Stimulated activated naive CD8-positive, alpha-beta T cell treated with anti-CD3 and anti-CD28 coated beads, Interleukin-15, Interleukin-2, amounts not matched to agents 100 U/mL and 50 U/mL, for 24 hours (primary cell): ENCODE measurements at places on chromosomes 4 and X.

DNA sequence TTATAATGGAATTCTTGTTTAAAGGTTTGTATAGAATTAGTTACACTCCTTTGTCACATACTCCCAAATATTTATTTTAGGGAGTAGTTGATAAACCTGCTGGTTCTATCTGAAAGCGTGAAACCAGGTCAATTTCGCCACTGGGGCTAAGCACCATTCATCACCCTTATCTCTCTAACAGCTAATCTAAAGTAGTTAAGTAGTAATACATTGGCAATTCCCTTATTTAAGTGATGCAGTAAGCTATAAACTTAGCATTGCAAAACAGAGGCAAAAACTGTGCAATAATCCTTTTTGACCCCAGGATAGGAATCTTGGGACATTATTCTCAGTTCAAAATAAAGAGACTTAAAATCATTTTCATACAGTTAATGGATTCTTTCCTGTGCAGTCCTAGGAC lies 33.7 kb upstream of the PTPN13 start:
- DNase-seq = no peak

GRCh38 chr4:139734201-139734874 lies 68.7 kb downstream of the MGST2 start:
- no peak for DNase-seq

DNA sequence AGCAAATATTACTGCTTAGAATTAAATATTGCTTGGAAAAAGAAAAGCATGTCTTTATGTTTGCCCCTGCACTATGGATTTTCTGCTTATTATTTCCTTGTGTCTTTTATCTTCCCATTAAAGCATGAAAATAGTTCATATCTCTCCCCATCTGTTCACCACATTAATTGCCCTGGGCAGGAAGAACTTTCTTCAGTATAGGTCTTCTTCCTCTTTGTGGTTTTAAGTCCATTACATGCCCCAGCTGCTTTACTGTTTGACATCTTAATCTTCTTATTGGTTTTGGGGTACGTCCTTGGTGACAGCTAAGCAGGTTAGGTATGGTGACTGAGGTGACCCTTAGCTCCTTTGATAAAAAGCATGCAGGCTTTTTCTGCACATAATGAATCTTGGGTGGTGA lies 157.3 kb downstream of the AASDH start:
- DNase-seq = no peak

GRCh38 chrX:118183606-118184005 lies 67.0 kb upstream of the KLHL13 start:
- no peak for DNase-seq

- no peak for DNase-seq
These were observed 147.2 kb upstream of the DIPK2B start for GRCh38 chrX:45347877-45348276.

DNA sequence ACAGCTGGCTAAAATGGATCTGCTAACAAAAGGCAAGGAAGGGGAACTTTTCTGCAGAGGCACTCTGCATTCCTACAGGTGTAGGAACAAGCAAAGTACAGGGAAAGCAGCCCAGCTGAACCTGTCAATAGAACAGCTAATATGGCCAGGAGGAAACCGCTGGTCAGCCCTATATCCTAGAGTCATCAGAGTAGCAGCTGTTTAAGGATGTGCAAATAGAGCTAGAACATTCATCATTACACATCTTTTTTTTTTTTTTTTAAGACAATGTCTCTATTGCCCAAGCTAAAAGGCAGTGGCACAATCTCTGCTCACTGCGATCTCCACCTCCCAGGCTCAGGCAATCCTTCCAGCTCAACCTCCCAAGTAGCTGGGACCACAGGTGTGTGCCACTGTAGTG lies 163.0 kb downstream of the BTC start:
- DNase-seq = no peak

DNA sequence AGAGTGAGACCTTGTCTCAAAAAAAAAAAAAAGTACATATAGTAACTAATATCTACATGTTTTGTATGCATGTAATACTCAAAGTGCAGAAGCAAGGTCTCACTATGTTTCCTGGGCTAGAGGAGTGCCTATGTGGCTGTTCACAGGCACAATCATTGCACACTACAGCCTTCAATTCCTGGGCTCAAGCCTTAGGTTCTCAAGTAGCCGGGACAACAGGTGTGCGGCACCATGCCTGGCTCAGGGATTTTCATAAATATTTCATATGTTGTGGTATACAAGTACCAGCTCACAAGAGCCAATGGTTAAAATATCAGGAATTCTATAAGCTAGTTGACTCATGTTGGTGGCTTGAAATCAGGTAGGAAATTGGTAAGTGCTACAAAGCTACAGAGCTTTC lies 94.8 kb downstream of the LARP7 start:
- no peak for DNase-seq

GRCh38 chr4:24772061-24772705 lies 23.2 kb upstream of the SOD3 start:
- DNase-seq = no peak

DNA sequence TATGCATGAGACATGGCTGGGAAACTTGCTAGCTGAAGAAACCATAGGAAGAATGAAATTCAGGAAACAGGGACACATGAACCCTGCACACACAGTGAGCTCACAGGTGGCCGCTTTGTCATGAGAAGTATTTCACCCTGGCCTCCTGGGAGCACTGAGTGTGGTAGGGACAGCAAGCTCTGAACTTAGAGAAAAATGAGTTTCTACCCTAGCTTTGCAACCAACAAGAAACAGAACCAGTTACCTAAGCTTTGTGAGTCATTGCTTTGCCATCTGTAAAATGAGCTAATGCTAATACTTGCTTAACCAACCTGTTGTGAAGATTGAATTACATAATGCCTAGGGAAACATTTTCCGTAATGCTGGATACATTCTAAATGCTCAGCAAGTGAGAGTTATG lies 206.6 kb upstream of the HS3ST1 start:
- no peak for DNase-seq

DNA sequence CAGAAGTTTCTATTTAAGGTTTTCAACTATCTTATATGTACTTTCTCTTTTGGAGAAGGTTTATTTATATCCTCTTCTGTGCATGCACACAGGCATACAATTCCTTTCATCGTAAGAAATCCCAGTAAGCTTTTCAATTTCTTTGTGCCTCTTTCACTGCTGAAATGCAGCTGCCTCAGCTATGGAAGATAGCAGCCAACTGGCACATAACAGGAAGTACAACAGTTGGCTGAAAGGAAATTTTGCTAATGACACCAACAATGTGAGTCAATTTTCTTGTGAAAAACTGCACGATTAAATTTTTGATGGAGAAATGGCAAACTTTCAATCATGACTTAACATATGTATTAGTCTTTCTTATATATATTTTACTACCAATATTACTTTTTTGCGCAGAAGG lies 74.5 kb upstream of the PAQR3 start:
- DNase-seq = no peak

GRCh38 chrX:71105628-71106027 lies 912 bp downstream of the CXorf65 start:
- DNase-seq = no peak

DNA sequence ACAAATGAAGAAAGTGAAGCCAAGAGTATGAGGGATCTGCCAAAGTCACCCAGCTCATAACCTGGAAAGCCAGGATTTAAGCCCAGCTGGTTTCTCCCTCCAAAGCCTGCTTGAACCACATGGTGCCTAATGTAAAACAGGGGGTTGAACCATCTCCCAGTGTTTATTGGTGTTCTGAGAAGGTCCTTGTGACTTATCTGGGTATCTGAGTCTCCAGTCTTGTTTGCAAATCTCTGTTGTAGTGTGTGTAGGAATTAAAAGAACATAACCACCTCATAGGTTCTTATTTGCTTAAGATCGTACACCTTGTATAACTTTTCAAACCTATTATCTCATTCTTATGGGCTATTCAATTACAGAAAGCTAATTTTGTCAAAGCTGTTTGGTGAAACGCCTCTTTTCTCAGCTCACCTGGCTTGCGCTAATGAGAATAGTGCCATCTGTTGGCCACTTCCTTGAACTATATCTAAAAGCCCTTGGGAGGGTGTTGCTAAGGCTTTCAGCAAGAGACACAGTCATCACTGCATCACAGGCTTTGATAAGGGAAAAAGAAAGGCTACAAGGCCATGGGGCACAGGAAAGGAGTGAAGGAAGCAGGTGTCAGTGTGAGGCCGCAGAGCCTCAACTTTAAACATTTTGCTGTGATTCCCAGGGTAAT lies 34.0 kb downstream of the ETDB start:
- DNase-seq = peak; percentile 17

DNA sequence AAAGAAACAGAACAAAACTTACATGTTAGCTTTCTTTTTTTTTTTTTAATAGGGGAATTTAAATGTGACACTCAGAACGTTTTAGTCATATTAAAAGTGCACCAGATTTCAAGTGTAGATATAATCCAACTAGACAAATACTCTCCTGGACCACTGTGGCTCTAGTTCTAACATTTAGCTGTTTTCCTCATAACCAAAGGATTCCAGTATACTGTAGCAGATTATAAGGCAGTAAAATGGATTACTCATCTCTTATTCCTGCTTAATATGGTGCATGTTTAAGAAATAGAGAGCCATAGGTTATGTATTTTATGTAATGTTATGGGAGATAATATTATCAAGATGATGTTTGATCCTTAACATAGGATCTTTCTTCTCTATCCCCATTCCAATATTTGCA lies 1339.5 kb upstream of the AGA start:
- DNase-seq = no peak

- DNase-seq = no peak
These were observed 1222.9 kb upstream of the PRKX start for GRCh38 chrX:4936315-4936714.

GRCh38 chrX:78327370-78328086 lies at the start of gene CYSLTR1:
Gene CYSLTR1 (minus strand): TSS chrX:78327611. CDS start chrX:78273746, 53,865 bp downstream.
- no peak for DNase-seq

- DNase-seq = no peak
These were observed 11.8 kb upstream of the LCORL start for GRCh38 chr4:18033111-18034085.

DNA sequence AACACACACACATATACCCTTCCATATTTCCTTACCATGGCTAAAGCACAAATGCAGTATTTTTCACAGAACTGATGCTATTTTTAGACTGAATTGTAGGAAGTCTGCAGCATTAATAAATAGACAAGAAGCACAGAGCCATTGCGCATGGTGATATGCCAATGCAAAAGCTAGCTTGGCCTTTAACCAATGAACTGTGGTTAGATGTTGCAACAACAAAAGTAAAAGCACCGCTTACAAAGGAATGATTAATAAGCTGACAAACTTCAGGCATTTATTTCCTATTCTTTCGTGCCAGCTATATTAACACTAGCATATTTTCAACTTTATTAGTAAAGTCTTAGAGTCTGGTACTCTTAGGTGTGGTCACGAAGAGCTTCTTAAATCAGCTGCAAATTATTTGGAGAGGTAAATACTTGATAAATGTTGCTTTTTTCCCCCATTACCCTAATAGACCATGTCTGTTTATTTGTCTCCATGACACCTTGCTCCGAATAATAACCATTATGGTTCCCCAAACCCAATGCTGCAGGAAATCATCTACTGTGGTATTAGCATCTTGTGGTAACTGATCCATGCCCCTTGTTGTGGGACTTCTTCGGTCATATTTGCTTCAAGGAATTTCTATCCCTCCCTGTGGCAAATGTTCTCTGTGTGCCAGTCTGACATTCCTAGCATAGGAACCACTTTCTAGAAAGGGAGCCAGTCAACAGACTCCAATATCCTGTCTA lies 306.1 kb upstream of the TAPT1 start:
- DNase-seq = no peak

GRCh38 chr4:56348576-56348975 lies 38.7 kb downstream of the AASDH start:
- DNase-seq = no peak

GRCh38 chrX:149004936-149005335 lies 500.2 kb downstream of the IDS start:
- DNase-seq = no peak

GRCh38 chrX:40734971-40735324 lies 394 bp downstream of the MED14 start:
- DNase-seq = peak; percentile 31

DNA sequence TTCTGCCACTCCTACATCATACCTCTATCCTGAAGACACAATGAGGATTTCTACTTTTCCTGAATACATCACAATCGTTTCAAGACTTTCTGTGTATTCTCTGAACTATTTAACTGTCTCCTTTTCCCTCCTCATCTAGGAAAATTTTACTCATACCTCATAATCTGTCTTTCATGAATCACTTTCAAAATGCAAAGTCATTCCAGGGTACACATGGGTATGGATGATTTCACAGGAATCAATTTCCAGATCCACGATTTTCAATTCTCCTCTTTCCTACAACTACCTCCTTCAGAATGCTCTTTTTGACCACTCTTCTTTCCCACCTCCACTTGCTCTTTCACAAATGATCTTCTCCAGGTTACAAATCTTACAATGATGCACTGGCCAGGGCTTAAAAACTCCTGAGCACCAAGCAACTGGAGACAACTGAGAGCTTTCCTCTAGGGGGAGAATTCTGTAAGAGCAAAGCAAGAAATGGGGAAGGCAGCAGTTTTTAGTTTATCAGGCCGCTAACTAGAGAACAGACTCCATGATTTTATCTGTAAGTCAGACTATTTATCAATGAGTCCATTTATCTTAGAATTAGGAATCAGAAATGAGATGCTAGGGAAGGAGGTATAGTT lies 116.4 kb downstream of the PPP3CA start:
- DNase-seq = no peak

DNA sequence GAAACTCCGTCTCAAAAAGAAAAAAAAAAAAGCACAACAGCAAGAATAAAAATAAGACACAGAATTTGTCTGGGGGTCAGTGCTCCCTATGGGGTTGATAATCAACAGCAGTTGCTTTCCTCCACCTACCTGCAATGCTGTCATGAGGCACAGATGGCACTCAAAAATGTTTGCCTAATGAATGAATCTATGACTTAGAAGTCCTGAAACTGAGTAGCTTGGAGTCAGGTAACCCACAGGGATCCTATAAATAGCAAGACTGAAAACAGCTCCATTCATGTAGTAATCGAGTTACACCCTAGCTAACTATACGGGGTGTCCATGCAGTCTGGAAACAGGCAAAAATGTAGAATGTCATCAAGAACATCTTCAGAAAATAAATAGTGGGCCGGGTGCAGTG lies 19.8 kb upstream of the DDX3X start:
- no peak for DNase-seq

- peak; percentile 24 for DNase-seq
These were observed 136.2 kb upstream of the BMPR1B start for GRCh38 chr4:94621491-94622080.
